ENCODE measurements at places on chromosomes 3 and 15.

- DNase-seq: peak; percentile 39
Measured at GRCh38 chr3:32882603-32883025, 64.8 kb downstream of the TRIM71 start.

GRCh38 chr3:17979911-17980310, 237.5 kb upstream of the TBC1D5 start:
- no peak for DNase-seq

DNA sequence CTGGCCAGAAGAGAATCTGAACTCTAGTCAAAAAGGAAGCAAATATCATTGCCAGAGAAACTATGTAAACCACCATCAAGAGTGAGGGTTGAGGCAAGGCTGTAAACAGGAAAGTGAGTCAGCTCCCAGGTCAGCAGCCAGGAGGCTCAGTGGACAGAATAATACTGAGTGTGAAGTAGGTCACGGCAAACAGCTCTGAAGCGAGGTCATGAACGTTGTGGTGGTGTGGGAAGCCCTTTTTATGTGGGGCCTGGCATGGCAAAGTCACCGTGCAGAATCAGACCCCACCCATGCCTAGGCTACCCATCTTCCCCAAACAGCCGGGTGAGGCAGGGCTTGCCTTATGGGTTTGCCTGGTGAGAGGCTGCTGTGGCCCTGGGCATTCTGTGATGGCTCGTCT, 43.9 kb downstream of the THBS1 start:
- DNase-seq: peak; percentile 83

GRCh38 chr3:190677001-190677400, 163.1 kb downstream of the IL1RAP start:
- no peak for DNase-seq

DNA sequence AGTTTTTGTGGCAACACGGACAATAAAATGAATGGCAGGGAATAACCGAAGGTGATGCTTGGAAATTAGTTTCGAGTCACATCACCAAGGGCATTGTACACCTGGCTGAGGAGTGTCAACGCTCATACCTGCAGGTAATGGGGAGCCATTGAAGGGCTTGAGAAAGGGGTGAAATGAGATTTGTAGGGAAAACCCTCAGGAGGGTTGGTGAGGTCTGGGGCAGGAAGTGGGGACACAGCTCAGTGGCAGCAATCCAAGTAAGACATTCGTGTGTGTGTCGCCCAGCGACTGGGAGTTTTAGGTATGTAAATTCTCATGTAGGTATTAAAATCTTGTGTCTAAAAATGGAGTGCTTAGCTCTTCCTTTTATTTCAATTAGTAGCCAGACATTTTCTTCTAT, 14.3 kb downstream of the PARP14 start:
- no peak for DNase-seq

DNA sequence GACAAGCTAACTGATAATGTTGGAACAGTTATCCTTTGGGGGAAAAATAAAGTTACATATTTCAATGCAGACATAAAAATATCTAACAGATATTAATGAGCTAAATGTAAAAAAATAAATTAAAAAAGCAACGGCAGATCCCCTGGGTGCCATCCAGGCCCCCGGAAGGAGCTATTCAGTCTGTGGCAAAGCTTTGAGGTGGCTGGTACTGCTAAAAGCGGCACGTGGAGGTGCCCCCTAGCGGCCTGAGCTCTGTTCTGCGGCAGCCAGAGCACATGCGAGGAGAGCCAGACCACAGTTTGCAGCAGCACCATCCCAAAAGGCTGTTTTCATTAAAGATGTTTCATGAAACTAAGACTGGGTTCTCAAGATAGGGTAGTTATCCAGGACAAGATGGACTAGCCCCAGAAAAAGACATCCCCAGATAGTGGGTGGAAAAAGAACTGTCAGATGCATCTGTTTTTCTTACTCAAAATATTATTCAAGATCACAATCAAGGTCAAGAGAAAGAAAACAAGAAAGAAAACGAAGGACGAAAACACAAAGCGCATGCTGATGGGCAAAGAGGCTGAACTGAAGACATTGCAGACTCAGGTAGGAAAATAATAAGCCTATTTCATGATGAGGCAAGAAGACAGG, 18.7 kb downstream of the AP3S2 start:
- DNase-seq: peak; percentile 89

- DNase-seq: no peak
Measured at GRCh38 chr3:27094721-27095120, 274.5 kb downstream of the NEK10 start.

- no peak for DNase-seq
Measured at GRCh38 chr3:133568294-133569014, 5.0 kb upstream of the CDV3 start.

DNA sequence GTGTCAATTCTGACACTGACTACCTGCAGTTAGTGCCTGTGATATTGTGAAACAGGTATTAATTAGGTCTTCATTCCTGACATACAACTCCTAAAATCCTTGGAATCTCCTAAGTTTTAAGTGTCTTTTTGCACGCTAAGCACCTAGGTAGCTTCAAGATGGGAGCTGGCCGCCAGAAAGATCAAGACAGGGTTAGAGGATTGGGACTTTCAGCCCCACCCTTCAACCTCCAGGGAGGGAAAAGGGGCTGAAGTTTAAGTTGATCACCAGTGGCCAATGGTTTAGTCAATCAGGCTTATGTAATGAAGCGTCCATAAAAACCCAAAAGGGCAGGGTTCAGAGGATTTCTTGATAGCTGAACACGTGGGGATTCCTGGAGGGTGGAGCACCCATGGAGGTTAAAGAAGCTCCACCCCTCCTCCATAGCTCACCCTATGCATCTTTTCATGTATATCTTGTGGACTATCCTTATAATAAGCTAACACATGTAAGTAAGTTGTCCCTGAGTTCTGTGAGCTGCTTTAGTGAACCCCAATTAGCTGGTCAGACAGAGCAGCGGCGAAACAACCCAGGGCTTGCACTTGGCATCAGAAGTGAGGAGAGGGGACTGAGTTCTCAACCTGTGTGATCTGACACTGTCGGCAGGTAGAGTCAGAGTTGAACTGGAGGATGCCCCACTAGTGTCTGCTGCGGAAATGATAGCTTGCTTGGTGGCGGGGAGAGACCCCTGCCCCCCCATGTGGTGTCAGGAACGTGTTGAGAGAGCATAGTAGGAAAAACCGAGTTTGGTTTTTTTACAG, 12.8 kb upstream of the SRP14 start:
- no peak for DNase-seq

- DNase-seq: no peak
Measured at GRCh38 chr15:39851500-39852092, 68.5 kb downstream of the GPR176 start.
